Frontal cortex (tissue), 4 donors: ENCODE measurements at places on chromosomes 6 and 20. TPM values are rescaled to one million over a fixed set of nuclear protein-coding genes. Genes with fewer than 3 reads are reported as not detected.

DNA sequence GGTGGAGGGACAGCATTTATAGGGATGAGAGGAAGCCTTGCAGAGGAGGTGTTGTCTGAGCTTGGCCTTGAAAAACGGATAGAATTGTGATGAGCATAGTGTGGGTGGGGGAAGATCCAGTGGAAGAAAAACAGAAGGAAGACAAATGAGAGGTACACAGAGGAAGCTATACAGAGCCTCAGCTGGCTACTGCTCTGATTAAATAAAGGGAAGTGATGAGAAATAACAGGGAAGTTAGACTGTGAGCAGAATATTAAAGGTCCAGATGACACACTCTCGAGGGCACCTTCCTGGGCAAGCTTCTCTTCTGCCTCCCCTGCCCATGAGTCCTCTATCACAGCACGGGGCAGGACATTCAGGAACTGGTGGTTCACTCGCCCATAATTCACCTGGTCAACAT is 182.3 kb downstream of the KIF16B start:
- DNase-seq, result no peak

DNA sequence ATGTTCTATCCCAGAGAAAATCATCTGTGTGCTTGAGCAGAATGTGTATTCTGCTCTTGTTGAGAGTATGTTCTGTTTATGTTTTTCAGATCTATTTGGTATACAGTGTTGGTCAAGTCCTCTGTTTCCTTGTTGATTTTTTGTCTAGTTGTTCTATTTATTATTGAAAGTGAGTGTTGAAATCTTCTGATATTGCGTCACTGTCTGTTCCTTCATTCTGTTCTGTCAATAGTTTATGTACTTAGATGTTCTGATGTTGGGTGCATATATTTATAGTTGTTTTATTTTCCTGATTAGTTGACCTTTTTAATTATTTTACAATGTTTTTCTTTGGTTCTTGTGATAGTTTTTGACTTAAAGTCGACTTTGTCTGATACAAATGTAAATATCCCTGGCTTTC is 458.7 kb upstream of the HSF2 start:
- no peak for DNase-seq

GRM4 gene
- 3.7 TPM for total RNA-seq

DNA sequence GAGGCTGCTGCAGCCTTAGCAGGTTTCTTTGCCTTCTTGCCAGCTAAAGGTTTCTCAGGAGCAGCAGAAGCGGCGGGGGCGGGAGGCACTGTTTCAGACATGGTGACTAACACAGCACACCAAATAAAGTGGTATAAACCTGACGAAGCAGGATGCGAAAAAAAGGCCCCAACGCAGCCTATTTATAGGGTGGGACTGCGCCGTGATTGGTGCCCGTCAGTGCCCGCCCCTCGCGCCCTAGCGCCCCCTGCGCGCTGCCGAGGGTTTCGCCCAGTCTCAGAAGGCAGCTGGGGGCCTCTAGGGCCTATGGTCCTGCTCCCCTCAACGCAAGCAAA is 55.0 kb downstream of the TRIM38 start:
- peak; percentile 60 for DNase-seq

PI3 gene
- not detected for total RNA-seq

AGER gene
- 0.82 TPM for total RNA-seq

DNA sequence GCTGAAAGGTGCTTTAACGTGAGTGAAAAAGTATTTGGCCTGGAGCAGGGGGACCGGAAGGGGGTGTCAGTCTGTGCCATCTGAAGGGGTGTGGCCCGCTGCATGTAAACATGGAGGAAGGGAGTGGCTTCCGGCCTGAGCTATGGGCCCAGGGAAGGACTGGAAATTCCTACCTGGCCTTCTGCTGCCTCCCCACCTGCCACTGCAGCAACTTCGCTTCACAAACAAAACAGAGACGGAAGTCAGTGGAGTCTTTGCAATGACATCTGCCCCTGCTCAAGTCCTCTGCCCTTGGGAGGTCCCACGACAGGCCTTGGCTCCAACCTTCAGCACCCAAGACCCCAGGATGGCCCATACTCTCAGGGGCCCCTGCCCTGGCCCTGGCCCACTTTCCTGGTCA is 28.1 kb upstream of the FOXP4 start:
- DNase-seq, result no peak

DNA sequence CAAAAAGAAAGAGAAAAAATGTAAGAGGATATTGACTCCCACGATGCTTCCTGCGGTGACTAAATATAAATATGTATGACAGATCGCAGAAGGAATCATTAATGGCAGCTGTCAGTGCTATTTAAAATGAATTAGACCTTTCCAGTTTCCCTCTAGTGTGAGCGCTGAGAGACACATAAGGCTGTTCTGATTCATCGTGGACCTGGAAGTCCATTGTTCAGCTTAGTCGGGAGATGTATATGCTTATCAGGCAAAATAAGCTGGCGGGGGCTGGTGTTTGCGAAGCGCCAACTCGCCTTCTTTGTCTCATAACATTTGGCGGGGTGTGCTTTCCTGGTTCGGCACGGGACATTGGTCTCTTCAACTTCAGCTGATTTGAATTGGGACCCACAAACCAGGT is 95.4 kb downstream of the CDH4 start:
- no peak for DNase-seq

RIN2 gene
- total RNA-seq, result 9.0 TPM

GABRR1 gene
- not detected for total RNA-seq

SLC25A27 gene
- total RNA-seq, result 30.2 TPM

RNF144B gene
- total RNA-seq, result 2.9 TPM

ENPP3 gene
- total RNA-seq, result 0.41 TPM

DNA sequence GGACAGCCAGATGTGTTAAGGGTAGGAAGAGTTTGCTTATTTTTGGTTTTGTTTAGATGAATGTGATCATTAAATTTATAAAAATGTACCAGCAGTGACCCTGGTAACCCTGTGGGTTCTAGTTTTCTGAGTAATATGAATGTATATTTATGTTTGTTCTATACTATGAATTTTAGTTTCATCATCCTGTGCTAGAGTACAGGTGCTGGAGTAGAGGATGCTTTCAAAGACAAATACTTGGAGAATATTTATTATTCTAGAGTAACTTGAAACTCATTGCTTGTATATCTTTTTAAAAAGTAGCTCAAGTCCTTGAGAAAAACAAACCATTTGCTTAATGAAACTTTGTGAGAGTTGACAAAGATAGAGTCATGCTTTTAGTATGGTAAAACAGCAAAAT is 7.8 kb downstream of the LRRC1 start:
- DNase-seq, result no peak

- no peak for DNase-seq
Observed at GRCh38 chr6:111520524-111520923, 37.5 kb upstream of the REV3L start.

DDAH2 gene
- 90.9 TPM for total RNA-seq

DNA sequence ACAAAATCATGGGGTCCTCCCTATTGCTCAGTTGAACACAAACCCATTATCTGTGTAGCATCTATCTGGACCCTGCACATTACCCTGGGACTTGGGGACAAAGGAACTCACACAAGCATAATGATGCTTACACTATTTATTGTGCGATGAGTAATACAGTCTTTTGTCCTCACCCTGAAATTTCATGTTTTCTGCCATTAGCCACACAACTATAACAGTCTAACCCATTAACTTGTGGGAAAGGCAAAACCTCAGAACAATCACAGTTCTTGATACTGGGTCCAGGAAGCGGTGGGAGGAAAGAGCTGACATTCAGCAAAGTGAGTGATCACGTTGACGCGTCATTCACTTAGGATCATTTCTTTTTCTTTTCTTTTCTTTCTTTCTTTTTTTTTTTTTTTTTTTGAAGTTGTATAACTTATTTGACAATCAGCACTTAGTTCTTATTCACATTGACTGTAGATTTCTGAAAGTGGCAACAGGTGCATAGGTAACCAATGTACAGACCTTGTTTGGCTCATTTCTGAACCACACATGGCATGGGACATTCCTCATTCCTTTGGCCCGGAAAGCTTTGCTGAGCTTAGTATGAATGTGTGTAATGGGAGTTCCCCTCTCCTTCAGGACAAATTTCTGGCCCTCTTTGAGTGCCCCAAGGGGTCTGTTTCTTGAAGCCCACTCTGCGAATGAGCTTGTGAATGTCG is 94.8 kb upstream of the CNKSR3 start:
- DNase-seq, result no peak

BFSP1 gene
- total RNA-seq, result 0.41 TPM

DNA sequence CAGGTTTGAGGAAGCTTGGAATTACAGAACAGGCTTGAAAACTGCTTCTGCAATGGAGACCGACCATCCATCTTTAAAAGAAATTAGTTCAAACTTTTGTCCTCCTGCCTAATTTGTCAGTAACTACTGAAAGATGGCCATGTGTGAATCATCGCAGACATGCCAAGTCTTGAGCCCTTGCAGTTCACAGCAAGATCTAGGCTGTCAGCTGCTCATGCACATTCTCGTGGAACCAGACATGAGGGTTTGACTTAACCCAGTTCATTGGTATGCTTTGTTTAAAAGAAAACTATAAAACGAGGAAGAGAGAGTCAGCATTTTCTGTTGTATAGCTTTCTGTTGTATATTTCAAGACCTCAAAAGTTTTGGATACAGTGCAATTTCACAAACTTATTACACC is 74.0 kb upstream of the SAMD5 start:
- DNase-seq, result no peak

DNA sequence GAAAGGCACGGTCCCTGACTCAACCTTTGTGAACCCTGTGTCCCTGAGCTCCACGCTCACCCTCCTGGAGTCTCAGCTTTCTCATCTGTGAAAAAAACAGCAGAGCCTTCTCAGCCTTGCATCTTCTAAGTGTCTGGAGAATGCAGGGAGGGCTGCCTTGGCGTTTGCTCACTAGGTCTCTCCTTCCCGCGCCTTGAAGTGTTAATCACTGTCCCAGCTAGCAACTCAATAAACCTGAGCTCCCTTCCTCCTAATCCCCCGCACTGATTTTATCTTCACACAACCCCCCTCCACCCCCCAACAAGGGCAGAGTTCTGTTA is 34.9 kb upstream of the FOXC1 start:
- no peak for DNase-seq

GRCh38 chr6:133641104-133641503 is 247.8 kb upstream of the TCF21 start:
- no peak for DNase-seq

GRCh38 chr6:131381052-131381708 is 191.8 kb upstream of the ARG1 start:
- DNase-seq, result no peak

- no peak for DNase-seq
Observed at GRCh38 chr6:167679790-167680604, 146.7 kb upstream of the AFDN start.

- no peak for DNase-seq
Observed at GRCh38 chr6:44618371-44618770, 230.9 kb downstream of the CDC5L start.

DNA sequence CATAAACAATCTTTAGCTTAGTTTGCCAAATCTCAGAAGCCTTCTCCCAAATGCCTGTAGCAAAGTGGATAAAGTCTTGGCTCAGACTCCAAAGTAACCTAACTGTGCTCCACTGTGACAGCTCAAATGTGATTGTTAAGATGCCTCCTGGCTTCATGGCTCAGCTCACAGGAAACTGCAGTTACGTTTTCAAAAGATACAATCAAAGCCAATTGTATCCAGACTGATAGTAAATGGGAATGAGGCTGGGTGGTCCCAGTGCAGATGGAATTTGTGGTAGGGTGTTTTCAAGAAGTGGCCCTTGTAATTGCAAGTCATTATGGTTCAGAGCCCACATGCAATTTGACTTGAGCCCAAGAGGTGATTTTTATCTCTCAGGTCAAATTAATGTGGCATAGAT is 151.2 kb upstream of the TAB2 start:
- no peak for DNase-seq

DNA sequence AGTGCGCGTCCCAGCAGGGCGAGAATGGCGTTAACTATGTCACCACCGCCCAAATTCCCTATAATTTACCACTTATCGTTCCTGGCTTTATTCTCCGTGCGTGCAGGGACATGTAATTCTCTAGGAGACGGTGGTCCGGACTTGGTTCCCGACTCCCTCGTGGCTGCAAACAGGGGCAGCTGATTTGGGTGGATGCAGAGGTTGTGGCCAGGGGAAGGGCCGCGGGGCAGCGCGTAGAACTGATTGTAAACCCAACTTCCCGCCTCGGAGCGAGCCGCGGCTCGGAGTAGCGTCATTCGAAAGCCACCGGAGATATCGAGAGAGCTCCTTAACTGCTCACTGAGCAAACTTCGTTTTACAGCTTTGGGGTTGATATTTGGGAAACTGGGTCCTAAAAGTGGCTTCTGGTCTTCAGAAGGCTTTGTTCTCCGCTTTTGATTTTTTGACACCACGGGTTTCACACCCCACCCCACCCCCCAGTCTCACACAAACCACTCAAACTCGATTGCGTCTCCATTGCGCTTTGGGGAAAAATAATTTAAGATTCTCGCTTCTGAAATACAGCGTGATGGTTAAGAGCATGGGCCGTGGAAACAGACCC is 17.5 kb upstream of the ZSCAN9 start:
- DNase-seq, result no peak

- no peak for DNase-seq
Observed at GRCh38 chr20:61864481-61864880, 201.2 kb downstream of the TAF4 start.
